ENCODE measurements at places on chromosomes 3 and 15.
A peak's percentile ranks its signal among the peaks of the same experiment; 100 is the strongest.

GRCh38 chr3:60651799-60652198 is 599.5 kb downstream of the FHIT start:
- DNase-seq: no peak

- DNase-seq: peak; percentile 13
These were observed 1.6 kb downstream of the BBX start for GRCh38 chr3:107524326-107524840.

GRCh38 chr15:65885668-65886218 is 16.5 kb downstream of the RAB11A start:
- no peak for DNase-seq

- no peak for DNase-seq
These were observed 126.0 kb upstream of the ANKRD28 start for GRCh38 chr3:15923640-15924405.

- no peak for DNase-seq
These were observed 228.0 kb upstream of the LRRFIP2 start for GRCh38 chr3:37402351-37402750.

DNA sequence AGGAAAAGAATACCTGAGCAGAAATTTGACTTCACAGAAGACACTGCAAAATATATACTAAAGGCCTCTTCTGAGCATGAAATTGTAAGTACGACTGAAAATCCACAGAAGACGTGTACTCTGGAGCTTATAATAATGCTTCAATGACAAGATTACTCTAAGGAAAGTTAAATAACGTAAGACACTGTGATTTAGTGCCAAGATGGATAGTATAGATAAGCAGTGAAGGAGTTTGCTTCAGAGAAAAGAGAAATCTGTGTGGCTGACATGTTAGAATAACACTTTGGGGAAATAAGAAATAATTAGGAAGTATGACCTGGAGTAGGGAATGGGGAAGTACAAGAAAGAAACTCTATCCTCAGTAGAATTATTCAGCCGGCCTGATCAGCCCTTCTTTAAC is 28.9 kb downstream of the ALDH1A2 start:
- no peak for DNase-seq

- DNase-seq: peak; percentile 90
These were observed at the start of gene ZNF501 for GRCh38 chr3:44729384-44729910. TSS of gene ZNF501 (plus strand) at chr3:44729635. CDS start at chr3:44734422, 4,787 bp downstream.

- no peak for DNase-seq
These were observed 12.7 kb downstream of the KLHL25 start for GRCh38 chr15:85782064-85782463.

DNA sequence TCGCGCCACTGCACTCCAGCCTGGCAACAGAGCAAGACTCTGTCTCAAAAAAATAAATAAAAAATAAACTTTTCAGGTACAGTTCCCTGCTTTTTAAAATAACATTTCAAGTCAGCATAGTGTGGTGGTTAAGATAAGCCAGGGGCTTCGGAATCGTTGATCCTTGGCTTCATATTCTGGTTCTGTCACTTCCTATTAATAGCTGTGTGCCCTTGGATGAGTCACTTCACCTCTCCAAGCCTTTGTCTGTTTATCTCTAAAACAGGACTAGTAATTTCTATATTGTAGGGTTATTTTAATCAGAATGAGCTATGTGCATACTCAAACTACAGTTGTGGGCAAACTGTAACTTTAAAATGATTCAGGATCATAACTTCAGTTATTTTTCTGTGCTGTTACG is 53.8 kb upstream of the SENP5 start:
- DNase-seq: no peak

DNA sequence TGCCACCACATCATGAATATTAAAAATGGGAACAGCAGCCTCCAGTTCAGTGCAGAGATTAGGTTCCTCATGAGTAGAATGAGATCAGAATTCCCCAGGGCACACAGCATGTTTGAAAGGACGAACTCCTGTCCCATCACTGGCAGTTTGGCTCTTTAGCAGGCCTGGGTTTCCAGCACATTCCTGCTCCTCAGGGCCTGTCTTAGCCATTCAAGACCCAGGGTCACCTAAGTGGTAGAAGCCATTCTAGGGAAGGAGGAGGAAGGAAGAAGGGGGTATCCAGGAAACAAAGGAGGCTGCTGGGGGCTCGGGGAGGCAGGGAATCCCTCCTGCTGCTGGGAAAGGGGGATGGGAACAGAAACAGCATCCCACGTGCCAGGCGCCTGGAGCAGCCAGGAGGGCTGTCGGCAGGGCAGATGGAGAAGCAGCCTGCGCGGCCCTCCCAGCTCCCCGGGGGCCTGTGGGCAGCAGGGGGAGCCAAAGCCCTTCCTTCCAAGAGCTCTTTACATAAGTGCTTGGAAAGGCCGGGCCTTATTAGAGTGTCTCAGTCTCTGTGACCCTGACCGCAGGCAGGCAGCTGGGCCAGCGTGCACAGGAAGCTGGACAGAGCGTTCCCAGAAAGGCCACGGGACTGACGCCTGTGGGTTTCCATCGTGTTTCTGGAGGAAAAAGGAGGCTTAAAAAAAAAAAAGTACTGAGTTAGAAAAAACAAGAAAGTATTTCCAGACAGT is 24.7 kb downstream of the LOXL1 start:
- peak; percentile 28 for DNase-seq

- no peak for DNase-seq
These were observed 225.2 kb upstream of the PRICKLE2 start for GRCh38 chr3:64450396-64450956.

GRCh38 chr15:42360535-42361112 is 1.3 kb downstream of the CAPN3 start:
- DNase-seq: no peak

GRCh38 chr15:51121118-51121517 is 26.4 kb upstream of the TNFAIP8L3 start:
- DNase-seq: peak; percentile 49

GRCh38 chr3:152524198-152525140 is 255.7 kb downstream of the MBNL1 start:
- peak; percentile 58 for DNase-seq

DNA sequence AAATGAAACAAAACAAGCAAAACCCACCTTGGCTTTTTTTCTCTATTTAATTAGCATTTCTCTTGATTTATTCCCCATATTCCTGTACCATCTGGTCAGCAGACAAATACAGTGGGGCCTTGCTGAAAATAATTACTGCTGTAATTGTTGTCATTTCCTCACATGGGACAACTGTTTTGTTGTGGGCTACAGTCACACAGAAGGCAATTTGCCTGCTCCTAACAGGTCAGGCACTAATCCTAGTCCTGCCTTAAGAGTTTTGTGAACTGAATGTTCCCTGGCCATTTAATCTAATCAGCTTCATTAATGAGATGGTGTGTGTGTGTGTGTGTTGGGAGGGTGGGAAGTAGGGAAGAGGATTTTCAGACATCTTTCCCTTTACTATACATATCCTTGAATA is 11.6 kb downstream of the TRPC1 start:
- no peak for DNase-seq

DNA sequence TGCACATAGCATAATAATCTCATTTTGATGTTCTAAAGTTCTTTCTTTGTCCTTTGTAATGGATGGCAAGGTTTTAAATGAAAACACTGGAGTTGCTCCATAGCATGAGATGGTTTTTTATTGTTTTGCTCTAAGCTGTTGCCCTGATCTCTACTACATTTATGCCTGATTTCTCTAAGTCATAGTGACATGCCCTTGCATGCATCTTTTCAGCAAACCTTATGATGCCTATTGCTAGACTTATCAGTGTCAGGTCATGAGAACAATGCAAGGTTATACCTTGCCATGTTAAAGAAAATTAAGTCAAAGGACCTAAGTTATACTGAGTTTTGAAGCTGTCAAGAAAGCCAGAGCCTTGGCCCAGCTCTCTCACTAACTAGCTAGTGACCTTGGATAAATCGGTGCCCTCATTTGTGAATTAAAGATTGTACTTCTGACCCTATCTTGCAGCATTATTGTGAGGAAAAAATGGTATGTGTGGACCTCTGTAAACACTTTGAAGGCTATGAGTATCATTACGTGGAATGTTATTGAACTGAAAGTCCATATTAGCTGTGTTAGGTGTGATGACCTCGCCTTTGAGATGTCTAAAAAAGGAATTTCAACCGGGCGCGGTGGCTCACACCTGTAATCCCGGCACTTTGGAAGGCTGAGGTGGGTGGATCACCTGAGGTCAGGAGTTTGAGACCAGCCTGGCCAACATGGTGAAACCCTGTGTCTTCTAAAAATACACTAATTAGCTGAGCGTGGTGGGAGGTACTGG is 256.4 kb upstream of the UBE2E1 start:
- DNase-seq: peak; percentile 41

DNA sequence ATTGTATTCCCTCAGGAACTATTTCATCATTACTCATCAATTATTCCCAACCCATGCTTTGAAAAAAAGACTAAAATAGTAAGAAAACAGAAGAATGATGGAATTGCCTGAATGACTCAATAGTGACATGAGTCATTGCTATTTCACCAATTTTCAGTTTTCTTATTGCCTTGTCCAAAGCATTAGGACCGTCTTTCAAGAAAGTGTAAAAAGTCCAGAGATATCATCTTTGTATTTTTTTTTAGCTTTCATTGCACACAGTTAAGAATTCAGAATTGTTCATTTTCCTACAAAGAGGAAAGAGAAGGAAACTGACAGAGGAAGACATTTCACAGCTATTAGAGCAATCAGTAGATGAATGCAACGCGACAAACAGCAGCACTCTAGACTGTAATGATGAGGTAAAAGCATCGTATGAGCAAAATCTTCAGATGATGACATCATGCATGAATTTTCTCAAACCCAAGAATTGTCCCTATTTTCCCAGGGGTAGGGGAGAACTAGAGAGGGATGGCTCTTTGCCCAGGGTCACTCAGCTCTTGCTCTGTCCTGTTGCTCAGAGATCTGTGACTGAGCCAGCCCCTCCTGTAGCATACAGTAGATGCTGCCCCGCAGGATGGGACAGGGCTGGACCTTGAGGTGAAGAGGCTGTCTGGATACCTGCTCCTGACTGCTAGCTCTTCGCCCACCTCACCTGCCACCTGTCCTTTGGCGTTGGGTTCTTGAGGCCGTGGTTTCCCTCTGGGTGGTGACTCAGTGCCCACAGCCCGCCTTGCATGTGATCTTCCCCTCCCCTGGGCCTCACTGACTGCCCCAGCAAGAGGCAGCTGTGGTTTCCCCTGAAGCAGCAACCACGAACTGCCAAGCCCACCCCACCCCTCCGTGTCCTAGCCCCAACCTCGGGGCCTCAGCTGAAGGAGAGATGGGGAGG is 84.8 kb downstream of the PPCDC start:
- peak; percentile 38 for DNase-seq

- peak; percentile 77 for DNase-seq
These were observed 747 bp upstream of the ZNF592 start for GRCh38 chr15:84747416-84748273.

DNA sequence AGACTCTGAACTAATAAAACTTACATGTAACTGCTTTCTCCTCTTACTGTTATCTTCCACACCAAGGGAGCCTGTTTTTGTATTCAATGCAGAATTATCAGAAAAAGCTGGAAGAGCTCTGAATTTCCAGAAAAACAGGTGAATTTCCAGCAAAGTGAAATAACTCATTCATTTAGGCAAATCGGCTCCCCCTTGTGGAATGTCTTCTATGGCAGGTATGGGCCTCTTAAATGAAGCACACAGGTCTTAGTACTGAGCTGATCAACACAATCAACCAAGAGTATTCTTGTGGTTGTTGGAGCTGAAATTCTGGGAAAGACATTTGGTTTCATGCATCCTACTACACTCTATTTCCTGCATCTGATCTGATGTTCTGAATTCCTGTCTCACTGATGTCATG is 31.0 kb upstream of the PTPRG start:
- peak; percentile 32 for DNase-seq

Measured in LoVo (cell line).